ENCODE measurements at places on chromosomes 2 and 18. TPM values are rescaled to one million over a fixed set of nuclear protein-coding genes. Genes with fewer than 3 reads are reported as not detected.

The ERCC3 gene
- 13.9 TPM for total RNA-seq

GRCh38 chr2:233740870-233741269 is 12.0 kb downstream of the UGT1A3 start:
- H3K36me3 ChIP-seq = no peaks in the 10 kb centered on the region
- H3K27me3 ChIP-seq = no peaks in the 10 kb centered on the region
- H3K4me1 ChIP-seq = no peaks in the 10 kb centered on the region
- no peak for DNase-seq
- H3K4me3 ChIP-seq = no peak overlapping the region

DNA sequence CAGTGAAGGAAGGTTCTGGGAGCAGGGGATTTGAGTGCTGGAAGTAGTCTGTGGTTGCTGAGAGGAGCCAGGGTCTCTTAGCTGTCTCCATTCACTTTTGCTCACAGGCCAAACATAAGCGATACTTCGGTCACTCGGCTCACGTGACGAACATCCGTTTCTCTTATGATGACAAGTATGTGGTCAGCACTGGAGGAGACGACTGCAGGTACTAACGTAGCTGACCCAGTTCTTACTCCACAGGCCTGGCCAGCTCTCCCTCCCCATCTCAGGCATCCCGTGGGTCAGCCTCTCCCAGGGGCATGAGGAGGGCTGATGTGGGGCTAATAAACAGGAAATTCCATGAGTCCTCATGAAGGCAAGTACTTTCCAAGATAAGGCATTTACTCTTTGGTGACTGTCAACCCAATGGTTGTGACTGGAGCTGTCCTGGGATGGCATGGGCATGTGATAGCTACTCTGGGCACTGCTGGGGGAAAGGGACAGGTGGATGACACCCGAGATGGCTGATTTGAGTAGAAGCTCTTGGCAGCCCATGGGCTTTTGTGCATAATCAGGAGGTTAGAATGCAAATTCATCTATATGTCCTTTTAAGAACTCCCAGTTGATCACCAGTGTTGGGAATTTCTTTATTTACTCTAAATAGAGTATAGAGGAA is 81.6 kb downstream of the RTN4 start:
- H3K4me3 ChIP-seq = no peak overlapping the region
- DNase-seq = no peak
- H3K27ac ChIP-seq = no peak overlapping the region
- H3K4me1 ChIP-seq = no peaks in the 10 kb centered on the region
- H3K27me3 ChIP-seq = no peaks in the 10 kb centered on the region

GRCh38 chr2:53994818-53995808 is 24.3 kb upstream of the PSME4 start:
- no peak overlapping the region for H3K27ac ChIP-seq
- H3K4me1 ChIP-seq = peaks cover under 1% of the 10 kb centered on the region
- H3K4me3 ChIP-seq = no peak overlapping the region
- no peaks in the 10 kb centered on the region for H3K36me3 ChIP-seq

- DNase-seq = no peak
- no peak overlapping the region for H3K4me3 ChIP-seq
- no peaks in the 10 kb centered on the region for H3K27me3 ChIP-seq
- H3K27ac ChIP-seq = no peak overlapping the region
- no peaks in the 10 kb centered on the region for H3K4me1 ChIP-seq
- no peaks in the 10 kb centered on the region for H3K36me3 ChIP-seq
Measured at GRCh38 chr2:4900861-4901770, 791.1 kb upstream of the SOX11 start.

The RALBP1 gene
- total RNA-seq = 58.7 TPM

GRCh38 chr2:161238560-161239325 is 69.5 kb upstream of the PSMD14 start:
- peaks cover 7% of the 10 kb centered on the region for H3K36me3 ChIP-seq
- H3K27ac ChIP-seq = no peak overlapping the region
- no peaks in the 10 kb centered on the region for H3K27me3 ChIP-seq

The SIX3 gene
- not detected for total RNA-seq

DNA sequence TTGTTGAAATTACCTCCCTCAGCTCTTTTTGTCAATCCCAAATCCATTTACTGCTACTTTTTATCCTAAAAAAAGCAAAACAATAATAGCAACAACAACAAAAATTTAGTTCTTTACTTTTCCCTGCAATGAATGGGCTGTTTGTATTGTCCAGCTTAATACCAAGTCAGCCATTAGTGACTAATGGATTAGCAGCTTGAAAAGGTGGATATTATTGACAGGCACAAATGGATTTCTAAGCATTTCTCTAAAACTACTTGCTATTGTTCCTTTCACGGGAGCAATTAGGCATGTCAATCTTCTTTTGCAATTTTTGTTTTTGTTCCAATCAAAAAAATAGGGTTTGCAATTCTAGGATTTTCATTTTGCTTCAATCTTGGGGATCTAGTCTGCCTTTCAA is 32.1 kb upstream of the SPAG16 start:
- no peak overlapping the region for H3K27ac ChIP-seq
- no peaks in the 10 kb centered on the region for H3K4me1 ChIP-seq
- H3K4me3 ChIP-seq = no peak overlapping the region
- H3K36me3 ChIP-seq = no peaks in the 10 kb centered on the region
- no peak for DNase-seq
- no peaks in the 10 kb centered on the region for H3K27me3 ChIP-seq

- no peaks in the 10 kb centered on the region for H3K36me3 ChIP-seq
- H3K27ac ChIP-seq = no peak overlapping the region
- H3K4me3 ChIP-seq = no peak overlapping the region
- H3K4me1 ChIP-seq = no peaks in the 10 kb centered on the region
Measured at GRCh38 chr18:51479736-51480135, 282.3 kb upstream of the MEX3C start.

DNA sequence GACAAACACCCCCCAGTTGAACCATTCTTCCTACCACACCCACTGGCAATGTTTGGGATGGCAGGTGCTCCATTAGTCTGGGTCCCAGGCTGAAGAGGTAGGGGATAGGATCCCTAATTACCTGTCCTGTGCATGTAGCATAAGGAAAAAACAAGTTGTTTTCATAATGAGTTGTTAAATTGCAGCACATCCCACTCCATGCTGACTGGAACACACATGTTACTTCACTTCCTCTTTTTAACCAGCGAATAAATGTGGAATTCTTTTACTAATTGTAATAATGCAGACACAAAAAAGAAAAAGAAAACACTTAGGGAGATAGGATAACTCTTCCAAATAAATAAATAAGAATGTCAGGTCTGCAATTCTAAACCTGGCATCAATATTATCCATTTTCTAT is 11.8 kb upstream of the CBLN2 start:
- H3K27me3 ChIP-seq = no peaks in the 10 kb centered on the region
- DNase-seq = no peak
- no peak overlapping the region for H3K27ac ChIP-seq
- no peaks in the 10 kb centered on the region for H3K36me3 ChIP-seq

DNA sequence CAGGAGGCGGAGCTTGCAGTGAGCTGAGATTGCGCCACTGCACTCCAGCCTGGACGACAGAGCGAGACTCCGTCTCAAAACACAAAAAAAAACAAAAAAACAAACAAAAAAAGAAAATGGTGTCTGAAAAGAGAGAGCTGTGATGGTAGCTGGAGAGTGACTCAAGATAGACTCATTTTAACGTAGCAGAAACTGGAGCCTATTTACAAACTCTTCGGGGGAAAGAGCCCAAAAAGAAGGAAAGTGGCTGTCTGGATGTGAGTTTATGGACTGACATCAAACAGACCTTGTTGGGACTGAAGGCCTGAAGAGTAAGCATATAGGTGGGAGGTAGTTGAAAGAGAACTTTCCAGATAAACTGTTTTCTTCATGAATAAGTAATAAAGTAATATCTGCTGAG is 51.8 kb downstream of the LIMS1 start:
- no peaks in the 10 kb centered on the region for H3K4me1 ChIP-seq
- peak overlapping the region; percentile 79 for H3K27ac ChIP-seq
- no peak overlapping the region for H3K4me3 ChIP-seq
- H3K27me3 ChIP-seq = no peaks in the 10 kb centered on the region

- no peak overlapping the region for H3K27ac ChIP-seq
- H3K4me1 ChIP-seq = no peaks in the 10 kb centered on the region
- H3K36me3 ChIP-seq = peaks cover 98% of the 10 kb centered on the region
- DNase-seq = no peak
- no peak overlapping the region for H3K4me3 ChIP-seq
- H3K27me3 ChIP-seq = no peaks in the 10 kb centered on the region
Measured at GRCh38 chr2:54652540-54652939, 70.9 kb upstream of the EML6 start.

The KIF1A gene
- total RNA-seq = 41.8 TPM

DNA sequence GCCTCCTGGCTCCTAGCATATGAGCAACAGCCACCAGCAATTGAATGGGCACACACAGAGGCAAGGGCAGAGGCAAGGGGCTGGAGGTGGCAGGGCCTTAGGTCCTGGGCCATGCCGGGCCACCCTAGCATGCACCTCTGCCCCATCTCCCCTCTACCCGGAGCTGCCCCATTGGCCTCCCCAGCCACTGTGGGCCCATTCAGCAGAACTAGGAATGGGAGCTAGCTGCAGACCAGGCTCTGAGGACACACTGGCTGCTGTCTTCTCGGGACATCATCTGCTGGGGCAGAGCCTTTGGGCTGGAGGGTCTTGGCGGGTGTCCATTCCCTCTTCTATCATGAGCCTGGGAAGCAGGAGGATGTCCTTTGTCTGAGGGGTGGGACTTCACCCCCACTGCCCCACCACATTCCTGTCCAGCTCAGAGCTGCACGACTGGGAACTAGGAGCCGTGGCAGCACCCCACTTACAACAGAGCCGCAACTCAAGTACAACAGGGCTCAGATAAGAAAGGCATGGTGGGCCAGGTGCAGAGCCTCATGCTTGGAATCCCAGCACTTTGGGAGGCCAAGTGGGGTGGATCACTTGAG is 800 bp downstream of the VIL1 start:
- DNase-seq = no peak
- no peak overlapping the region for H3K27ac ChIP-seq
- H3K4me3 ChIP-seq = no peak overlapping the region
- no peaks in the 10 kb centered on the region for H3K4me1 ChIP-seq

DNA sequence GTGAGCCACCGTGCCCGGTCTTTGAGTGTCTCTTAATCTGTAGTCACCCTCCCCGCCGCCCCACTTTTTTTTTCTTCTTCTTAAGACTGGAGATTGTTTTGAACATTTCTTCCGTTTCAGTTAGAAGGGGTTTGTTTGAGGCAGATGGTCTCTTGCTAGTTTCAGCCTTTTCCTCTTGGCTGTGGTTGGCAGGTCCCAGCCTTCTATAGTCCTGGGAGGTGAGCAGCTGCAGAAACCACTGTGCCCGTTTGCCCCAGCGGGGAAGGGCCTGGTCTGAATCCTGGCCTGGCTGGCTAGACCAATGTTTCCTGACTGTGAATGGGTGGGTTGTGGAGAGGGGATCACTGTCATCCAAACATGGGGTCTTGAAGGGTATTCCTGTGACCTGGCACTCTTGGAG is 30.1 kb upstream of the MCFD2 start:
- DNase-seq = no peak
- no peaks in the 10 kb centered on the region for H3K4me1 ChIP-seq
- no peak overlapping the region for H3K4me3 ChIP-seq

DNA sequence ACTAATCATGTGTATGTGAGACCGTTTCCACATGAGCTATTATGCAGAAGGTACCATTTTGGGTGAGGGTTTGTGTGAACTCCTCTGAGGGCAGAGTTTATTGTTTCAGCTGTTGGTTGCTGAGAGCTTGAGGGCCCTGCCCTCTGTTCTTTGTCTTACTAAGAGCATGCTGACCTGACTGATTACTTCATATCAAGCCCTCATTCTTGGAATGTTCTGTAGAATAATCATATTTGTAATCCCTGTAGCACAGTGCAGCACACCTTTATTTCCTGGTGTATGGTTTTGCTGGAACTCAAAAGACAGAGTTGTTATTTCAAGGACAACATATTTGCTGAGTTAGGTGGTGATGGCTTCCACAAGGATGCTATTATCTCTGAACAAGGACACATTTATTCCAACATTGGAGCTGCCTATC is 118.5 kb downstream of the GALNT3 start:
- H3K27me3 ChIP-seq = no peaks in the 10 kb centered on the region
- no peaks in the 10 kb centered on the region for H3K4me1 ChIP-seq
- no peak overlapping the region for H3K4me3 ChIP-seq

- no peaks in the 10 kb centered on the region for H3K36me3 ChIP-seq
- no peak overlapping the region for H3K4me3 ChIP-seq
- H3K27me3 ChIP-seq = no peaks in the 10 kb centered on the region
- no peak overlapping the region for H3K27ac ChIP-seq
- peaks cover 7% of the 10 kb centered on the region for H3K4me1 ChIP-seq
Measured at GRCh38 chr2:196130039-196130825, 41.1 kb downstream of the STK17B start.

Data from right atrium auricular region (tissue), 2 donors.